ENCODE measurements at places on chromosomes 1 and 21. TPM values are rescaled to one million over a fixed set of nuclear protein-coding genes. Genes with fewer than 3 reads are reported as not detected.

EPHB2 gene
- 38.6 TPM for polyA plus RNA-seq

- DNase-seq, result no peak
Measured at GRCh38 chr1:89454845-89455521, 69.6 kb upstream of the LRRC8B start.

GPR25 gene
- polyA plus RNA-seq, result not detected

DNA sequence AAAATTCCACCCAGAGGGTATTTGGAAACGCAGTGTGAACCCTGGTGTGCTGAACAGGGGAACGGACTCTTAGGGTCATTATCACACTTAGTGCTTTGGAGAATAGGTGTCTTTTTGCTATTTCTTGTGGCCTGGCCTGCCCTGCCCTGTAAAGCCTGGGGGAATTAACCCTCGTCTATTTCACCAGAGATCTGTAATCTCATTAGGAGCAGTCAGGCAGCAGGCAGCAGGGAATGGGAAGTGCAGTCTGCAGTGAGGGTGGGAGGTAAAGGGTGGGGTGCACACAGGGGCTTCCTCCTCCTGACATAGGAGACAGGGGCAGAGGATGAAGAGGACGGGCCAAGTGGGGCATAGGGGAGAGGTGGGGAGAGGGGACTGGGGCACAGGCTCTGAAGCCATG lies 1.1 kb upstream of the SLC1A7 start:
- no peak for DNase-seq

DNTTIP2 gene
- 23.4 TPM for polyA plus RNA-seq

- DNase-seq, result no peak
Measured at GRCh38 chr1:233282582-233282886, 13.0 kb downstream of the PCNX2 start.

GRCh38 chr1:56062625-56063024 lies 516.7 kb downstream of the PLPP3 start:
- no peak for DNase-seq

DNA sequence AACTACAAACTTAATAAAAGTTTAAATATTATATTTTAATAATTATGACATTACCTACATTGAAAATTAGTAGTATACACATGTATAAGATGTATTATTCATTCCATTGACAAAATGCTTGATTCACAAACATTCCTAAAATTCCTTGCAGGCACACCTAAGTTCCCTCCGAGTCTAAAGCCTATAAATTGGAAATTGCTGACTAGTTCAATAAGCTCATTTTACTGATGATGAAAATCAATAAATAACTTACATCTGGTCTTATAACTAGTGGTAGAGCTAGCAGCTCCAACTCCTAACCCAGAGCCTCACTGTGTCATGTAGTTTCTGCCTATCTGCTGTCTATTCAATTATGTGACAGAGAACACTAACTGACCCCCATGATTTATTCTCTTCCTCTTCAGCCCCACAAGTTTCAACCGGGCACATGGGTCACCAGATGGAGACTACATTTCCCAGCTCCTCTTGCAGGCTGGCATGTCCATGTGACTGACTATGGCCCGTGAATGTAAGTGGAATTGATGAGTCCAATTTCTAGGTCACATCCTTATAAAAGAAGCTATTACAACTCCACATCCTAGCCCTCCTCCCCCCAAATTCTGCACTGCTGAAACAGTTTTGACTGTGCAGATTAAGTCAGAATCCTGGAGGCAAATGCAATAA lies 29.6 kb upstream of the LRRC8D start:
- DNase-seq, result no peak

GRCh38 chr1:159839116-159839849 lies 12.6 kb downstream of the SLAMF8 start:
- no peak for DNase-seq

GRCh38 chr1:38834937-38835827 lies 24.4 kb downstream of the RRAGC start:
- DNase-seq, result no peak

GRCh38 chr1:96060621-96061020 lies 661.0 kb upstream of the PTBP2 start:
- DNase-seq, result no peak

OR10Z1 gene
- not detected for polyA plus RNA-seq

C1QTNF12 gene
- polyA plus RNA-seq, result 23.4 TPM

SGIP1 gene
- not detected for polyA plus RNA-seq

DNA sequence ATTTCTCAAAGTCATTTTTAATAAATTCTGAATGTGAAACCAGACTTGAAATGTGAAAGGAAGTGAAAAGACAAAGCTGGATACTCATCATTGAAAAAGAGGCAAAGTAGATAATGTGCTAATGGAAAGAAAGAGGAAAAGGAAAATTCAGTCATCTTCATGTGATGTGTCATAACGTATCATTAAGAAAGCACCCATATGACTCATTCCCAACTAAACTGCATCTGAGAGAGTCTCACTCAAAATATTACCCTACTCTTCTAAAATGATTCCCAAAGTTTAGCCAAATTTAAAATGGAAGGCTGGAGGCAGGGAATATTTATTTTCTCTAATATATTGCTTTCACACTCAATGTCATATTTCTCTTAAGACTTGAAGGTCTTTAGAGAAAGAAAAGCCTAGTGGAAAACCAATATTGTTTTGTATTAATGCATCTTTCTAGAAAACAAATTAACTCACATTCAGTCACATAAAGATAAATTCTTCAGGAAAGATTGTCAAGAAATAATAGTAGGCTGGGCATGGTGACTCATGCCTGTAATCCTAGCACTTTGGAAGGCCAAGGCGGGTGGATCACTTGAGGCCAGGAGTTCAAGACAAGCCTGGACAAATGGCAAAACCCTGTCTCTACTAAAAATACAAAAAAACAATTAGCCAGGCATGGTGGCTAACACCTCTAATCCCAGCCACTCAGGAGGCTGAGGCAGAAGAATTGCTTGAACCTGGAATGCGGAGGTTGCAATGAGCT lies 129.9 kb downstream of the SLC30A10 start:
- no peak for DNase-seq

ACKR1 gene
- polyA plus RNA-seq, result 9.0 TPM

DNA sequence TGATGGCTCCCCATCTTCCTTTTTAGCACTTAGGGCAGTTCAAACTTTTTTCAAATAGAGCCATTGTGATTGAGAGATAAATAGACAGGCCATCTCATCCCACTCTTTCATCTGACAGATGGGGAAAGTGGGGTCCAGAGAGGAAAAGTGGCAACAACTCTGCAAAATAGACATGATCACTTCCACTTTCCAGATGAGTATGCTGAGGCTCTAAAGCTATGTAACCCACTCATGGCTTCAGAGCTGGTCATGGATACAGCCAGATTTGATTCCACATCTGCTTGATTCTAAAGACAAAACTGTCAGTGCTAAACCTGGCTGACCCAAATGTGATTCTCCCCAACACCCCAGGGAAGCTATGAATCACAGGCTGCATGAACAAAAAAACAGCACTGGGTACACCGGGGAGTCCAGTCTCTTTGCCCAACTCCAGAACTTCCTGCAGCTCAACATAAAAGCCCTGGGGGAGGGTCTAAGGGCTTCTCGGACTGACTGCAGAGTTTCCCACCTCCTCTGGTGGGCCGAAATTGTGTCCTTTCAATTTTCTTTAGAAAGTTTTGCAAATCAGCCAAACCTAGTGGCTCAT lies 59.3 kb downstream of the PLPP3 start:
- no peak for DNase-seq

DNA sequence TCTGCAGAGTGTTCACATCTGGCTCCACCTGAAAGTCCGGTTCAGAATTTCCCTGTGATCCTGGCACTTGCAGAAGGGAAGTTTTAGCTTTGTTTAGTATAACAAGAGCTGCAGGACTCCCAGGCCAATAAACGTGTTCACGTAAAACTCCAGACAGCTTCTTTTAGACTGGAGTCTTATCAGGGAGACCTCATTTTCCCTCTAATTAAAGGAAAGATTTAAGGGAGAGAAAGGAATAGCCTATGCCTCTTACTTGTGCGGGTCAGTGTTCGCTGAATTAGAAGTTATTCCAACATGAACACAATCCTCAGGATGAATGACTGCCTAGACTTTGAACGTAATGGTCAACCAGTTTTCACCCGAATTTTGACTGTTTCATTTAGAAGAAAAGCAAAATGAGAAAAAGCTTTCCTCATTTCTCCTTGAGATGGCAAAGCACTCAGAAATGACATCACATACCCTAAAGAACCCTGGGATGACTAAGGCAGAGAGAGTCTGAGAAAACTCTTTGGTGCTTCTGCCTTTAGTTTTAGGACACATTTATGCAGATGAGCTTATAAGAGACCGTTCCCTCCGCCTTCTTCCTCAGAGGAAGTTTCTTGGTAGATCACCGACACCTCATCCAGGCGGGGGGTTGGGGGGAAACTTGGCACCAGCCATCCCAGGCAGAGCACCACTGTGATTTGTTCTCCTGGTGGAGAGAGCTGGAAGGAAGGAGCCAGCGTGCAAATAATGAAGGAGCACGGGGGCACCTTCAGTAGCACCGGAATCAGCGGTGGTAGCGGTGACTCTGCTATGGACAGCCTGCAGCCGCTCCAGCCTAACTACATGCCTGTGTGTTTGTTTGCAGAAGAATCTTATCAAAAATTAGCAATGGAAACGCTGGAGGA lies 202.1 kb upstream of the SGIP1 start:
- DNase-seq, result peak; percentile 82

KCNQ4 gene
- polyA plus RNA-seq, result 2.6 TPM

OR2T33 gene
- polyA plus RNA-seq, result not detected

EVA1C gene
- 10.8 TPM for polyA plus RNA-seq

AMY2B gene
- 9.8 TPM for polyA plus RNA-seq

DNA sequence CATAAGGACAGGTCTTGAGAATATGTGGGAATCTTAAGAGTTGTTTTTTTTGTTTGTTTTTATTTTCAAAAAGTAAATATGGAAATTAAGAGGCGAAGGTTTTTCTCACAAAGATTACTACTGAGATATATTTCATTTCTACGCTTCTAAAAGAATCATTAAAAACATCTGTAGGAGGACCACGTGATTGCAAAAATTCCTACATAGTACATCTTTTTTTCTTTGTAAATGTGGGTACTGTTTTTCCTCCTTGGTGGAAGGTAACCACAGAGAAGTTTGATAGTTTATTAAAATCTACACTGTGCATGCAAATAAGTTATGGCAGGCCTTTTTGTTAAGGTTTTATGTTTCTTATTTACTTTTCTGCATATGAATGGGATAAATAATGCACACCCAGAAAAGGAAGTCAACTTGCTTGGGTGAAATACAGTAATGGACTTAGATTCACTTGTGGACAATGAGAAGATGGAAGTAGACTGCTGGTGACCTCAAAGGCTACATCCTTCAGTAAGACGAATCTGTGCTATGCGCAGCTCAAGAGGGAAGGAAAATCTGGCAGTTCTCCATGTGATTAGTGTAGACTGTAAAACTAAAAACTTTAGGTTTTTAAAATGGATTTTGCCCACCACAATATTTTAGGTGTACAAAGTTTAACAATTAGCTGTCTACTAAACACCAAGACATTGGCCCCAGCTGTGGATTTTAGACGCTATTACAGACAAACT lies 2.0 kb downstream of the AK5 start:
- DNase-seq, result no peak

GRCh38 chr1:215523906-215524305 lies 43.2 kb upstream of the KCTD3 start:
- no peak for DNase-seq

DNA sequence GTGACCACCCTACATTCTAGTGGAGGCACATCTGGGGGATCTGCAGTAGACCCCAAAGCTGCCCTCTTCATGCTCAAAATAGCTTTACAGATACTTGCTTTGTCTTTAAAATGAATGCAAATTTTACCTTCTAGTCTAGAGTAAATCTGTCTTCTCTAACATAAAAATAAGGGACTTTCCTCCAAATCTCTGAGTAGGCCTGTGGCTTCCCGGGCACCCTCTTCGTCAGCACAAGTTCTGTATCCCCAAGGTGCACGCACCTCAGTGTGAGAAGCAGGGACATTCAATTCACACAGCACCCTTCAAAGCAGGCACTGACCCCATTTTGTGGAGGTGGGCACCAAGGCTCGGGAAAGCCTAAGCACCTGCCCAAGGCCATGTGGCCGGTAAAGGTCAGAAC lies 19.0 kb downstream of the MEF2D start:
- no peak for DNase-seq

DNA sequence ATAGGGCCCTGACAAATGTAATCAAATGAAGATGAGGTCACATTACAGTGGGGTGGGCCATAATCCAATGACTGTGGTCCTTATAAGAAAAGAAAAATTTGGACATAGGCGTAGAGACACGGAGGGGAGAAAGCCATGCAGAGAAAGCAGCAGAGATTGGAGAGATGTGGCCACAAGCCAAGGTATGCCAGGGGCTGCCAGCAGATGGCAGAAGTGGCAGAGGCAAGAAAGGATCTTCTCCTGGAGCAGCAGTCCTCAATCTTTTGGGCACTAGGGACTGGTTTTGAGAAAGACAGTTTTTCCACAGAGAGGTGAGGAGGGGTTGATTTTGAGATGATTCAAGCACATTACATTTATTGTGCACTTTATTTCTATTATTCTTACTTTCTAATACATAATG lies 355.1 kb downstream of the NPHP4 start:
- no peak for DNase-seq

GRCh38 chr1:205484985-205485967 lies 19.2 kb upstream of the CDK18 start:
- DNase-seq, result peak; percentile 75

GRCh38 chr21:42461185-42461520 lies 34.9 kb downstream of the RSPH1 start:
- no peak for DNase-seq

TARBP1 gene
- polyA plus RNA-seq, result 5.5 TPM

TEDDM1 gene
- not detected for polyA plus RNA-seq

- no peak for DNase-seq
Measured at GRCh38 chr1:15212954-15213291, 34.1 kb upstream of the FHAD1 start.

ABCA4 gene
- polyA plus RNA-seq, result 0.16 TPM

GRCh38 chr1:212007886-212008285 lies 27.5 kb downstream of the INTS7 start:
- DNase-seq, result no peak

GRCh38 chr1:114112775-114113174 lies 40.9 kb downstream of the SYT6 start:
- no peak for DNase-seq

- no peak for DNase-seq
Measured at GRCh38 chr1:169550294-169550693, 36.0 kb downstream of the F5 start.

PYHIN1 gene
- polyA plus RNA-seq, result not detected

DNA sequence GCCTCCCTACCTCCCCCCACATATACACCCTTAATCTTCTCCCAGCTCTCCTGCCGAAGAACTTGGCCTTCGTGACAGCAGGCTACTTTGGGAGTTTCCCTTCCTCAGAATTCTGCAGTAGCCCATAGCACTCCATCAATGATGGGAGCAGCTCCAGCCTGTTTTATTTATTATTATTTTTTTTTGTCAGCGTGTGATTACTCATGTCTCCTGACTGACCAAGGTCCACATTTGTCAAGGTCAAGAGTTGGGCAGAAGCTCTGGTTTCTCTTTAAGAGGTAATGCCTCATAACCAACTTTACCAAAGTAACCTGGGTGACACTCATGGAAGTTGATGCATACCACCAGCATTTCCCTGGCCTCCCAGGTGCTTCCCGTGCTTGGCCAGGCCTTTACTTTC lies 125.4 kb downstream of the ZZZ3 start:
- no peak for DNase-seq

TMIGD3 gene
- 6.6 TPM for polyA plus RNA-seq

- peak; percentile 66 for DNase-seq
Measured at GRCh38 chr1:51877434-51878307, 856 bp downstream of the NRDC start.

FAM78B gene
- 0.23 TPM for polyA plus RNA-seq

GRCh38 chr1:81114191-81114590 lies 686.5 kb upstream of the ADGRL2 start:
- no peak for DNase-seq

GRCh38 chr1:63968663-63969440 lies 195.0 kb downstream of the ROR1 start:
- no peak for DNase-seq

Measured in sigmoid colon (tissue), 7 donors.